Left ventricle myocardium inferior (tissue), 1 donor: ENCODE measurements at places on chromosomes 6 and 20. TPM values are rescaled to one million over a fixed set of nuclear protein-coding genes. Genes with fewer than 3 reads are reported as not detected.

The TREML1 gene
- not detected for total RNA-seq

The CST4 gene
- total RNA-seq: not detected

The TTI1 gene
- 12.1 TPM for total RNA-seq

The LTB gene
- 0.25 TPM for total RNA-seq

The FAM217A gene
- total RNA-seq: not detected

DNA sequence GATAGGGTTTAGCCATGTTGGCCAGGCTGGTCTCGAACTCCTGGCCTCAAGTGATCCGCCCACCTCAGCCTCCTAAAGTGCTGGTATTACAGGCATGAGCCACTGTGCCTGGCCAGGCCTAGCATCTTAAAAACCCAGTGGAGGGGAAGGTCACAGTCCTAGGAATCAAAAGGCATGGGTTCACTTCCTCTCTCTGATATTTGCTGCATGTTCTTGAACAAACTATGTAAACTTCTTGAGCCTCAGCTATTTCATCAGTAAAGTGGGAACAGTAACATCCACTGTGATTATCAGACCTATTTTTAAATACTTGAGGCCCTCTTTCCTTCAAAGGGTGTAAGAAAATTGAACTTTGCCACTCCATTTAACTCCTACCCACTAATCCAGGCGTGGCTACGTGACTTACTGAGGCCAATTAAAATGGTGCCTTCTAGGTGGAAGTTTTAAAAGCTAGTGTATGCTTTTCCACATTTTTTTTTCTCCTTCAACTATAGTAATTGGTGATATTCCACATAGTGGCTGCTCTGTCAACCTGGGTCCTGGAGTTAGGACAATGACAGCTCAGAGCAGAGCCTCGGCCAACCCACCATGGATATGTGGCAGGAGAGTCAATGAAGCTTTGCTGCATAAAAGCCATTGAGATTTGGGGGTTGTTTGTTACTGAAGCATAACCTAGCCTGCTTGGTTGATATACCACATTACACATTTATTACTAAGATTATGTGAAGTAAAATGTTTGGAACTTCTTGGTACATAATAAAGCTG, 32.2 kb upstream of the IER3 start:
- DNase-seq: no peak

- no peak for DNase-seq
Observed at GRCh38 chr6:4482461-4482860, 293.7 kb upstream of the CDYL start.

- DNase-seq: no peak
Observed at GRCh38 chr20:58790454-58790853, 60.2 kb downstream of the GNAS-AS1 start.

DNA sequence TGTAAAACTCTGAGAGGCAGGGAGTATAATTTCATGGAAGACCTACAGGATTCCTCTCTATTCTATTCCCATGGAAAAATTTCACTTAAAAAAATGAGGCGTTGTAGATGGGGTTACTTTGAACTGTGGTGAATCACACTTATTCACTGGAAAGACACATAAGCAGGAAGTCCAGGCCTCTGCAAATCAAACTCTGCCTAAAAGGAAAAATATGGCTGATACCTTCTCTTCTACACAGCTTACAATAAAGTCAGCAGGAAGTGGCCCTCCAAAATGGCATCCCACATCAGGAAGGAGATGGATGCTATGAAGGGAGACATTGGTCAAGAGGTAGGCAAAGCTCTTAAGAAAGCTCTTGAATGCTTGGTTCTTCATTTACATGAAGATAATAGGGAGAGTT, 115.9 kb downstream of the FYN start:
- DNase-seq: no peak

GRCh38 chr6:129592516-129593232, 117.3 kb downstream of the ARHGAP18 start:
- no peak for DNase-seq

DNA sequence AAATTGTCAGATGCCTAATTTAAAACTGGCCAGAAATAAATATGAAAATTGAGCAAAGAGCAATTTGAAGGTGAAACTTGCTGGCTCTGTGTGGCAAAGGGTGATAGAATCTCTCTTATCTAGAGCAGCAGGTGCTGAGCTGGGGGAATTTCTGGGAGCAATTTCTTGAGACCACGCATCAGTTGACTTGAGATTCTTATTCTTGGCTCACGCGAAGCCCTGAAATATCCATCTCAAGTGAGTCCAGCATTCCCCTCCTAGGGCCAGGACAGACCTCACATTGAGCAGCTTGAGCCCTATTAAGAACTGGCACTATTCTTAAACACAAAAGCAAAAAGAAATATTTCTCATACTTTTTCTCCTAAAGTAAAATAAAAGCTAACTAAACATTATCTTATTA, 66.3 kb downstream of the MAP7 start:
- DNase-seq: no peak

DNA sequence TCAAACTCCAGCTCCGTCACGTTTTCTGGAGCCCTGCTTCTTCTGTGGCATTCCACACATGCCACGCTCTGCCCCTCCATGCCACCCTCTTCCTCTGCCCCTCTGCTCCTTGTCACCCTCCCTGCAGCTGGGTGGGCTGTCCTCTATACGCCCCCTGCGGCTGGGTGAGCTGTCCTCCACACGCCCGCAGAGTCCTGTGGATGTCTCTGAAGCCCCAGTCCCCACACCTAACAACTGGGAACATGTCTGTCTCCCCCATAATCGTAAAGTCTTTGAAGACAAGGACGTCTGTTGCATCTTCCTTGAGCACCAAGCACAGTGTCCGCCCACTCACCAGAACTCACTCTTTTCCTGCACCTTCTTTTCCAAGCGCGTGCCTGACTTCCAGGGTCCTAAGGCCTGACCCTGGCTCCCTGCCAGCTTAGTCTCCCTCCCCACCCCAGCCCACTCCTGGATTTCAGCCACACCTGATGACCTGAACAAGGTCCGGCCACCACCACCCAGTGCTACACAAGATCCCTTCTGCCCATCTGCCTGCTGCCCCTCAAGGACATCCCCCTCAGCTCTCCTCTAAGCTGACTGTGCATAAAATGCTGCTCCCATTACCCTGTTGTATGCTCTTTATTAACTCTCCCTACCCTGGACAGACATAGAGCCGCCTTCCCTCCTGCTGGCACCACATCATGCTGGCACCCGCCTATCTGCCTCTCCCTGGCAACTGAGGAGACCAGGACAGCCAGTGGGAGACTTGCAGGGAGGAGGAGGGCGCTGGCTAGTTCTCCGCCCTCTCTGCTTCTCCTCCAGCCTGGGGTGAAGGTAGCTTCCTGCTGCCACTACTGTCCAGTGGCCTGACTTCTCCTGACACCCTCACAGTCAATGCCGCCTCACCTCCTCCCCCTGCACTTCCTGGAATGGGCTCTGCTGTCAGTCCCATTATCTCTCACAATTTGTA, 10.7 kb upstream of the PRR18 start:
- DNase-seq: no peak

GRCh38 chr6:90219209-90219985, 77.2 kb downstream of the BACH2 start:
- no peak for DNase-seq

DNA sequence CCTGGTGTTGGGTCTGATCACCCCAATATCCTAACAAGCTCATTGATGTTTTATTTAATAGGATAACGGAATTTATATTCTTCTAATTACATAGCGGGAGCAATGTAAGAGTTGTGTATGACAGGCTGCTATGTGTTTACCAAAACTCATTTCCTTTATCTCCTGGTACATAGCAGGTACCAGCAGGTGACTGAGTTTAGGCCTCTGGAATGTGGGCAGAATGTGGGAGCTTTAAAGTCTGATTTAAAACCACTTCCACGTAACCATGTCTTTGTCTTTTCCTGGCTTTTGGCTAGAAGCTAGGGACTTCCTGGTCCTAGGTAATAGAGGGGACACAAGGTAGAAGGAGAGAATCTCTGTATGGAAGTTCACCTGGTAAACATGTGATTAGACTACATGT, 504.6 kb upstream of the SYNCRIP start:
- DNase-seq: no peak

- DNase-seq: no peak
Observed at GRCh38 chr20:38997622-38998021, 35.5 kb downstream of the DHX35 start.

GRCh38 chr20:62884556-62884955, 22.9 kb upstream of the TCFL5 start:
- no peak for DNase-seq

DNA sequence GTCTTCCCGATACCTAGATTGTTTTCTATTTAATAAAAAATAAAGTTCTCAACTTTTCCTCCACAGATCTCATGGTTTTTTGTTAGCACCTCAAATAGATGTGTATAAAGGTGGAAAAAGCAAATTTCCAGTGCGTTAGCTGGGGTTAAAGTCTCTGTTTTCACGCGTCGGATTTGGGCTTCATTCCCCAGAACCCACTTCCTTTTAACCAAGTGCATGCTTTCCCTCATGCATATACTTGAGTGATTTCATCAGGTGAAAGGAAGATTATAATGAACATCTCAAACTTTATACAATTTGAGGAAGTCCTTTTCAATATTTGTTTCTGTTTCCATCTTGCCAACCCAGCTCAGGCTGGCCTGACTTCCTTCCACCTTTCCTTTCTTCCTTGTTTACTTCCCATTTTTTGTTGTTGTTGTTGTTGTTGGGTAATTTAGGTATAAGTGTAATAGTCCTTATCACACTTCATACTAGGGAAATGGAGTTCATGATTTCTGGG, 43.9 kb upstream of the GGTLC1 start:
- DNase-seq: no peak

DNA sequence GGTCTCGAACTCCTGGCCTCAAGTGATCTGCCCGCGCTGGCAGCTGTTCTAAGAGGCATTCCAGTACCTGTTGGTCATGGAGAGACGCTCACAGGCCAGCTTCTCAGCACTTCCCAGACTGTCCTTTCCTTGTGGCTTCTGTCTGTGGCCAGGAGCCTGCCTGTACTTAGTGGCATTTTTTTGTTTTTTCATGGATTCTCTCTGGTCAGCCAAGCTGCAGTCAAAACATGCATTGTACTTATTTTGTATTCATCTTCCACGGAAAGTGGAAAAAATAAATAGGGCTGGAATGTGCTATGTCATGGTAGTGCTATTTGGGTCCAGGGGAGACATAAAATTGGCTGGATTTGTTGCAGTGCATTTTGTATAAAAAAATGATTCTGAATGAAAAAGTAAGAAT, 29.1 kb downstream of the ZDHHC14 start:
- no peak for DNase-seq

DNA sequence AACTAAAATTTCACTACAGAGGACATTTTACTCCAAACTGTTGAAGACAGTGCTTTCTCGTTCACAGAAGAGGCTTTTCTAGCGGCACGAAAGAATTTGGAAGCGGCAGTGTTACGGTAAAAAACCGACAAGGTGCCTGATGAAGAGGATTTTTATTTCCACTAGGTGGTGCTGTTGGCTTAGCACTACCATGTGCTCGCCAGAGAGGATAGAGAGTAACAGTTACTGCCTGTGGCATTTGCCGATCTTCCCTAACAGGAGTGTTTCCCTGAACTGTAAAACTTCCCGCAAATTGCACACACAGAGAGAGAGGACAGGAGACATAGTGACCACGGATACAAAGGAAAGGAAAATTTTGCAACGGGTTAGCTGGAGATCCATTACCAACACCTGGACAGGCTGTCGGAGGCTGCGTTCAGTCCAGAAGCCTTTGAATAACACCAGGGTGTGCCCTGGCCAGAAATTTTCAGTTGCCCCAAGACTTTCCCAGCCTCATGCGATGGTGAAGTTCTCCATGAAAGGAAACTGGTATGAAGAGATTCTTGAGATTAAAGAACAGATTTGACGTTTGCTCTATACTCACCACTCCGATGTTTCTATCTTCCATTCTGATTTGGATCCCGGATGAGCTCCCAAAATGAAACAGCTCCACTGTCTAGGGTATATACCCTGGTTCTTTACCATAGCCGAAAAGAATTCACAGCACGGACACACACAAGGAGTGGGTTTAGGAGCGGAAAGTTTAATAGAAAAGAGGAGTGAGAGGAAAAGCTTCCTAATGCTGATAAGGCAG, 48.1 kb downstream of the HLA-DPB1 start:
- DNase-seq: no peak

DNA sequence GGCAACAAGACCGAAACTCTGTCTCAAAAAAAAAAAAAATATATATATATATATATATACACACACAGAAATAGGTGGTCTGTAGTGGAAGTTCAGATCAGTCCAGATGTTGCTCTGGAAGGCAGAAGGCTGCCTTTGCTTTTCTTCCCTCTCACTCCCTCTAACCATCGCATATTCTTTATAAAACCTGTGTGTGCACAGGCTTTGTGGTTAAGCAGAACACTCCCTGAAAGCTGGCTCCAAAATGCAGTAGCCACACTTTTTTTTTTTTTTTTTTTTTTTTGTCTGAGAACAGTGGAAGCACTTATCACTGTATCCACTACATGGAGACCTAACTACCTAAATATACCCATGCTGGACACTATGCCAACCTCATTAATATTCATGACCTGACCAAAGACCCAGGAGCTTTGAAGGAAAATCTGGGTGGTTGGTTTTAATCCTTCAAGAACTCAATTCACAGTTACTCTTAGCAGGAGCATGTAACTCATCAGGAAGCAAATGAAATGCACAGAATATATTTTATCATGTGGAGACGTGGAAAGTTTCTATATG, 20.0 kb upstream of the GFOD1 start:
- no peak for DNase-seq

DNA sequence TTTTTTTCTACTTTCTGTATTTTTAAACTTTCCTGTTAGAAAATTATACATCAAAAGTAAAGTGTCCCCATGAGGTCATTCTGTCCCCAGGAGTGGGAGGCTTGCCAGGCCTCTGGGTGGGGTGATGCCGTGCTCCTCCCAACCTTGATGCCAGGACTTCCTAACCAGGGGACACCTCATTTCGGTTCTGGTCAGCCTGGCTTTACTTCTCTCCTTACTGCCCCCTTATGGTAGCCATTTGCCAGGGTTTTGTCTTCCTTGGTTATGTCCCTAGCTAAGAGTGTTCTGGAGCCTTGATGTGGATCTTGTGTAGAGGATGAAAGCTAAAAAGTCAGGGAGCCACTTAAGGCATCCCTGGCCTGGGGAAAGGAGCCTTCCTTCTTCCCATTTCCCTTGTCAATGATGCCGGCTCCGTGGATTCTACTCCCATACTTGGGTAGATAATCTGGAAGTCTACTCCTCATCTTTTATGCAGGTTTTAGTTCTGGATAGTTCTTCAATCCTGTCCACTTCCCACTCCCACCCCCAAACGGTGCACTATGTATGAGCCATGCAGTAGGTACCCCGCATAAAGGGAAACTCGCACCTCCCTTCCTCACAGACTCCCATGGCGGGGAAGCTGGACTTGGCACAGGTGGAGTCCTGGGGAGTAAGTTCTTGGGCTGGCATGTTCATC, 164.1 kb upstream of the SALL4 start:
- DNase-seq: no peak

GRCh38 chr6:13188306-13188705, 140.0 kb downstream of the TBC1D7 start:
- DNase-seq: no peak

DNA sequence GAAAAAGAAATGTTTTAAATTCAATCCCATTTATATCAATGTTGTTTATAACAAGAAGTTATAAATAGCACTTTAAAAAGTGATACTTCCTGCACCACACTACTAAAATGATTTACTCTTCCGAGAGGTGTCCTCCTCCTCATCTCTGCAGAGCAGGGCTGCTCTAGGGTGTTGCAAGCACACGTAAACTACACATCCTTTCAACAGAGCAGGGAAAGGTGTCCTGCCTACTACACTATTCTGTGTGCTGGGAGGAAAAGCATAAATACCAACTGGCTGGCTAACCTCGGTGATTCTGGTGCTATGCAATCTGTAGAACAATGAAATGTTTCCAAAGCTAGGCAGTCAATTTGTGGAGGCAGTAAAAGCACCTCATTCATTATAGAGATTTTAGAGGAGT, 89.5 kb upstream of the MAP7 start:
- DNase-seq: no peak

- no peak for DNase-seq
Observed at GRCh38 chr6:24257282-24257681, 100.6 kb downstream of the DCDC2 start.
